ENCODE measurements at places on chromosomes 11 and 22.

GRCh38 chr11:113162592-113162962, 151.8 kb upstream of the TTC12 start:
- no peak for DNase-seq

DNA sequence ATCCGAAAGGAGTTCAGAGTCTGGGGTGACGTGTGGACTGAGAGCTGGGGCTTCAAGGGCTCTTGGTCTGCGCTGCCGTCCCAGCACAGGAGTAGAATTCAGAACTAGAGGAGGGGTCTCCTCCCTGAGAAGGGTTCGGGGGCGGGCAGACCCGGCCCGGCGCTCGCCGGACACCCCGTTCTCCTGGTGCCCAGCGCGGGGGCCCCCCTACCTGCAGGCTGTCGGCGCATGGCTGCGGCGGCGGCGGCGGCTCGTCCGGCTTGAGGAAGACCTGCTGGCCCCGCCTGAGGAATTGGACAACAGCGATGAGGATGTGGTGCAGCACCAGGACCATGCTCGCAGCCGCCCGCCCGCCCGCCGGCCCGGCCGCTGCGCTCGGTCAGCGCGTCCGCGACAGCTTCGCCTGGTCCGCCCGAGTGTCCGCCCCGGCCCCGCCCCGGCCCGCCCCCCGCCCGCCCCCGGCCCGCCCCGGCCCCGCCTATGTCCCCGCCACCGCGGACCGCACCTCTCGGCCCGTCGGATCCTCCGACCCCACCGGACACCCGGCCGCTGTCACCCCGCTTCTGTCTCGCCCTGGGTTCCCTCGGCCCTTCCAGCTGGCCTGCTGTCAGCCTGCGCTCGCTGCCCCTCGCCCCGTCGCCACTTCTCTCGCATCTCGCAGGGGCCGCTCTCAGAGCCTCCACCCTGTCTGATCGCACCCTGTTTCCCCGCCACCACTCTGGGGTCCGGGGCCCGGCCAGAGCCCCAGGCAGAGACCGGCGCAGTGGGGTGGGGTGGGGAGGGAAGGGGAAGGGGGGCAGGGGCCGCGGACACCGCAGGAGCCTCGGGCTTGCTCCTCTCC, 32.0 kb downstream of the PDE2A start:
- DNase-seq: no peak

GRCh38 chr11:132114185-132114584, 743.8 kb downstream of the NTM start:
- DNase-seq: no peak

DNA sequence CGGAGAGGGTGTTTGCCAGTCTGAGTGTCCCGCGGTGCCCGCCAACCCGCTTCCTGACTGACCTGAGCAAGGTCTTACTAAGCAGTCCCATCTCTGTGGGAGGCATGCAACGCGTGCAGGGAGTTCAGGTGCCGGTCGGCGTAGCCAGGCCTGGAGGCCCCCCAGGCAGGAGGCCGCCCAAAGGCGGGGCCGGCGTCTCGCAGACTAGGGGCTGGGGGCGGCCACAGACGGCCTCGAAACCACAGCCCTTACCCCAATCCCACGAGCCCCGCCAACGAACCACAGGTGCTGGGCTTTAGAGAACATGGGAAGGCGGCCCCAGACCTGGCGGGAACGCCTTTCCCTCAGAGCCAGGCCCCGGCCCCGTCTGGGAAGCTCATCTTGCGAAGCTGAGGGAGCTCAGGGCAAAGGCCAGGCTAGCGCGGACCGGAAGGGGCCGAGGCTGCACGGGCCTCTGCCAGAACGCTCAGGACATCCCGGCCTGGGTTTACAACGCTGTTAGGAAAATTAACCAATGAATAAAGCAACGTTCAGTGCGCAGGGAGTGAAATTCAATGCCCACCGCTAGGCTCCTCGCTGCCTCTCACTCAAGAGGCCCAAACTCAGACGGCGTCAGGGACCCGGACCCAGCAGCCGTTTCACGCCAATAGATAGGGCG, 2.1 kb upstream of the MTFP1 start:
- DNase-seq: peak; percentile 53

- no peak for DNase-seq
These were observed 205.6 kb downstream of the DDX10 start for GRCh38 chr11:108870373-108871020.

GRCh38 chr11:34284156-34284555, 73.7 kb downstream of the ABTB2 start:
- no peak for DNase-seq

GRCh38 chr11:112004389-112004788, 20.8 kb upstream of the DLAT start:
- DNase-seq: no peak

GRCh38 chr11:79119491-79120284, 321.1 kb downstream of the TENM4 start:
- DNase-seq: no peak

GRCh38 chr11:1908618-1909017, 10.9 kb upstream of the TNNT3 start:
- no peak for DNase-seq

GRCh38 chr11:33829430-33830141, 55.3 kb upstream of the FBXO3 start:
- peak; percentile 23 for DNase-seq

GRCh38 chr11:122137078-122137793, 21.2 kb upstream of the BLID start:
- no peak for DNase-seq

DNA sequence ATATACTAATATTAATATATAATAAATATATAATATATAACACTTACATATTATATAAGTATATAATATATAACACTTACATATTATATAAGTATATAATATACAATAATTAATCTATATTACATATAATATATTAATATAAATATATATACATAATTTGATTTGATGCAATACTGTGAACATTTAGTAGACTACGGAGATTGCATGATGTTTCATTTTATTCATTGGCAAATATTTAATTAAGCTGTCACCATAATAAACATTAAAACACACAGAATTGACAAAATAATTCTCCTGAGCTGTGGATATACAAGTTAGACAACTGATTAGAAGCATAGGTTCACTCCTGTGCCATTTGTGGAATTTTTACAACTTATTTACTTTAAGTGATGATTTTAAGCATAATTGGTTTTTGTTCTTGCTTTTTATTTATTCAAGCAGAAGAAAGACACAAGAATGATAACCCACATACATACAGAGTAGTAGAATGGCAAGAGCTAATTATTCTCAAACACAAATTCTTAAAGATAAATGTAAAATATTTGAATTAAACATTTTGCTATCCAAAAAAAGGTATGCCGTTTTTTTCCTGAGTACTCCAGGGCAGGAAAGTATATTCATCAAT, 65.8 kb upstream of the TOP3B start:
- DNase-seq: no peak

GRCh38 chr22:48960576-48960975, 867.1 kb downstream of the BRD1 start:
- no peak for DNase-seq

- no peak for DNase-seq
These were observed 8.0 kb downstream of the CAPN5 start for GRCh38 chr11:77074626-77075221.

- DNase-seq: no peak
These were observed 104.7 kb downstream of the TBC1D22A start for GRCh38 chr22:46867106-46867505.

- no peak for DNase-seq
These were observed 22.9 kb downstream of the SYTL2 start for GRCh38 chr11:85787809-85788760.

GRCh38 chr11:115751243-115752015, 247.2 kb upstream of the CADM1 start:
- DNase-seq: no peak

GRCh38 chr22:42910221-42910942, 53.3 kb upstream of the ARFGAP3 start:
- DNase-seq: no peak

GRCh38 chr11:110909336-110909735, 197.1 kb upstream of the ARHGAP20 start:
- DNase-seq: no peak

- DNase-seq: no peak
These were observed 3.5 kb downstream of the CCDC73 start for GRCh38 chr11:32790916-32791315.

DNA sequence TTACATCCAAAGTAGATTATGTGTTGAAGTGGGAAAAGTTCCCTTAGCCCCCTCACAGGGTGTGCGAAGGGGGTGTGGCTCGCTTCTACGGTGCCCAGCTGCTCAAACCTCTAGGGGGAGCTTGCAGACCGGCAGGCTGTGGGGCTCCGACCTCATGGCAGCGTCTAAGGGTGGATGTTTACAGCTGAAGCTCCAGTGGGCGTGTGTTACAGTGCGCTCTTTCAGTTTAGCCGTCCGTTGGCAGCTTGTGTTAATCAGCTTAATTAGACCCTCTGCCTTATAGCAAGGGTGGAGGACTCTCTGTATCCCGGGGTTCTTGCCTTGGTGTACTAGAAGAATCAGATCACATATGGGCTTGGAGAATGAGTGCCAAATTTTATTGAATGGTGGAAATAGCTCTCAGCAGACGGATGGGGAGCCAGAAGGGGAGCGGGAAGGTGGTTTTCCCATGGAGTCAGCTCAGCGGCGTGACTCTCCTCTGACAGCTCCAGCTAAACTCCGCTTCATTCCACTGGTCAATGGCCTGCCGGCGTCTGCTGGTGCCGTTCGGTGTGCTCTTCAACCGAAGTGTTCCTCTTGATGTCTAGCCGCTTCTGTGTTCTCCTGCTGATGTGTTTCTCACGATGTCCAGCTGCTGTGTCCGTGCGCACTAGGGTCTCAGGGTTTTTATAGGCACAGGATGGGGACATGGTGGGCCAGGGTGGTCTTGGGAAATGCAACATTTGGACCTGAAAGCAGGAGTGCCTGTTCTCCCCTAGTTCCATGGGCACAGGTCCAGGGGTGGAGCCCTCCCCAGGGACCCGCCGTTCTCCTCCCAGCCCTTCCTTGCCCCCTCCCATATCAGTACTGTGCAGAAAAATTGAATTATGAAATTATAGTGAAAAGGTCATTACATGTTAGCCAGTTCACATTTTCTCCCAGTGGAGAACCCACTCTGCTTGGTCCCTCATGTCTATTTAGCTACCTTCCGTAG, 28.6 kb upstream of the OR10G7 start:
- DNase-seq: peak; percentile 34

DNA sequence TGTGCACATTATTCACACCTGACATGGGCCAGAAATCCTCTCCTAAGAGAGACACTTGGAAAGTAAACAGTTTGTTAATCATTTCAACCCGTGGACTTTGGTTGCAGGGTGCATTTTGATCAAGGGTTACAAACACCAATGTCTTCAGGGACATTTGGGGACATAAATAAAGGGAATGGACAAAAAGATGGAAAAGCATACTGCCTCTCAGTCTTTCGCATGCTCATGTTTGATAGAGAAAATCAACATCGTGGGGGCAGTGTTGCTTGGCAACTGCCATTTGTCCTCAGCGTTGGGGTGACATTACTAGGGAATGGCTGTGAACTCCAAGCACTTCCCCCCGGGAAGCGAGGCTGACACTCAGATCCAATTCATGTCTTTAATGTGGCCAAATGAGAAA, 114.7 kb upstream of the OR4B1 start:
- no peak for DNase-seq

GRCh38 chr11:59224351-59224928, 11.7 kb upstream of the MPEG1 start:
- no peak for DNase-seq

DNA sequence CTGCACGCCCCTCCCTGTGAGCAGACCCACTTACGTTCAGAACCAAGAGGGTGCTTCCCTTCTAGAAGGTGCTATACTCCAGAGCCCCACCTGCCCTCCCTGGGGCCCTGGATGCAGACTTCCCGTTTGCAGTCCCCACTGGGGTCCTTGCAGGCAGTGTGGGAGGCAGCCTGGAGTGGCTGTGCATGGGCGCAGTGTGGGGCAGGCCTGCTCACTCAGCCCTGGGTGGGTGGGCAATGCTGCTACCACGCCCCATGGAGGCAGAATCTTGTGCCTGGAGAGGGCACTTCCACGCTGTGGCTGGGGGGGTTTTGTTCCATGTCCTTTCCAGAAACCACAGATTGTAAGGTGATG, 116.2 kb downstream of the KCNQ1OT1 start:
- DNase-seq: no peak

DNA sequence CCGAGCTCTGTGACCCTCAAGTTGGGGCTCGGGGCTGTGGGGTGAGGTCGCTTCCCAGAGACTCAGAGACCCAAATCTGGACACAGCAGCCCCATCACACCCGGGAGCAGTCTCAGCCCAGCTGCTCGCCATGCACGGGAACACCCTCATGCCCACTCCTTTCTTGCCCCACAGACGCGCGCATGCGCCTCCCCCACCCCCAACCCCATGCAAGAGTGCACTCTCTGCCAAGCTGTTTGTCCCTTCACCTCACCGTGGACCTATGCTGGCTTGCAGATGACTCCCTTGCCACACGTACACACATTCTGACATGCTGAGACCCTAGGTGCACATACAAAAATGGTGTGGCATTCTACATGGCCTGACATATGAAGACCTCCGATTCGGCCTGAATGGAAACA, 478 bp upstream of the CD248 start:
- DNase-seq: no peak

- DNase-seq: no peak
These were observed 135.6 kb downstream of the RAB38 start for GRCh38 chr11:88039476-88040147.

GRCh38 chr11:86117712-86118063, 48.8 kb upstream of the PICALM start:
- DNase-seq: no peak

DNA sequence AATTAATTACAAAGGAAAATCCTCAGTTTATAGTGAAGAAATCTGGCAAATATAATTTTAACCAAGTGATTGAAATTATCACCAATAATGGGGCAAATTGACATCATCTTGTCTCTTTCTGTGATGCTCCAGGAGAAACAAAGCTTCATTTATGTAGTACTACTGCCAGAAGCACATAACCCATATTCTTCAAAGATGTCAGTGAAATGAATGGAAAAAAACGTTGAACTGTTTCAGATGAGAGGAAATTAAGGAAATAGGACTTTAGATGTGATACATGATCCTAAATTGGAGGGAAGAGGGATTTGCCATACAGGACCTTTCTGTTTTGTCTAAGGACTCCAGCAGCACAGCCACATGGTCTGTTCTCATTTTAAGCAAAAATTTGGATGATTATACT, 57.6 kb downstream of the PPP6R3 start:
- DNase-seq: no peak

DNA sequence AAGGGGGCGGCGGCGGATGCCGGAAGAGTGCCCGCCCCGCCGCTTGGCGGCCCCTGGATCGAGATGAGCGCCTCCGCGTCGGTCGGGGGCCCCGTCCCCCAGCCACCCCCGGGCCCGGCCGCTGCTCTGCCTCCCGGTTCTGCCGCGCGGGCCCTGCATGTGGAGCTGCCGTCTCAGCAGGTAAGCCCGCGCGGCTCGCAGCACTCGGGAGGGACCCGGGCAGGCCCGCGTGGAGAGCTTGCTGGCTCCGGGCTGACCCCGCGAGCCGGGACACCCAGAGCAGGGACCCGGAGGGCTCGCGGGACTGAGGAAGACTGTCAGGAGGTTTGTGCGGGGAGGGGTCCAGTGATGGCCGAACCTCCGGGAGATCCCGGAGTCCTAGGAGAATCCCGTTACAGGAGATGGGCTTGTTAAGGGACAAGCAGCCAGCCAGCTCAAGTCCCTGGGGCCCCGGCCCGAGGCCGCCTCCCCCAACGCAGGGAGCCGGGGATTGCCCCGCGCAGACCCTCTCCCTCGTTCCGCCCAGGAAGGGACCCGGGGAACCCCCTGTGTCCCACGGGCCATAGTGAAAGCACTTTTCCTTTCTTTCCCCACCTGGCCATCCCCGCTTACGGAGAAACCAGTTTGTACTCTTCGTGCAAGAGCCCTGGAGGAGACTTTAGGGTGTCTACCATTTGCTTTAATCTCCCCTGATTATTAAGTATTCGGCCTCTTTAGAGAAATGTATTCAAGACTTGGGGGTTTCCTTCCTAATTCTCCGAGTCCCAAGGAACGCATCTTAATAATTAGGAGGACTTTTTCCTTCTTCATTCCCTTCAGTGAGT, 547 bp downstream of the UVRAG start:
- peak; percentile 21 for DNase-seq

All from stimulated activated CD8-positive, alpha-beta memory T cell treated with anti-CD3 and anti-CD28 coated beads, Interleukin-15, amount 100 ng/mL, for 48 hours (primary cell).